ENCODE measurements at places on chromosomes 12 and 14. TPM values are rescaled to one million over a fixed set of nuclear protein-coding genes. Genes with fewer than 3 reads are reported as not detected.

Gene KCNH5
- total RNA-seq, result 0.97 TPM

Gene LRCOL1
- total RNA-seq, result not detected

DNA sequence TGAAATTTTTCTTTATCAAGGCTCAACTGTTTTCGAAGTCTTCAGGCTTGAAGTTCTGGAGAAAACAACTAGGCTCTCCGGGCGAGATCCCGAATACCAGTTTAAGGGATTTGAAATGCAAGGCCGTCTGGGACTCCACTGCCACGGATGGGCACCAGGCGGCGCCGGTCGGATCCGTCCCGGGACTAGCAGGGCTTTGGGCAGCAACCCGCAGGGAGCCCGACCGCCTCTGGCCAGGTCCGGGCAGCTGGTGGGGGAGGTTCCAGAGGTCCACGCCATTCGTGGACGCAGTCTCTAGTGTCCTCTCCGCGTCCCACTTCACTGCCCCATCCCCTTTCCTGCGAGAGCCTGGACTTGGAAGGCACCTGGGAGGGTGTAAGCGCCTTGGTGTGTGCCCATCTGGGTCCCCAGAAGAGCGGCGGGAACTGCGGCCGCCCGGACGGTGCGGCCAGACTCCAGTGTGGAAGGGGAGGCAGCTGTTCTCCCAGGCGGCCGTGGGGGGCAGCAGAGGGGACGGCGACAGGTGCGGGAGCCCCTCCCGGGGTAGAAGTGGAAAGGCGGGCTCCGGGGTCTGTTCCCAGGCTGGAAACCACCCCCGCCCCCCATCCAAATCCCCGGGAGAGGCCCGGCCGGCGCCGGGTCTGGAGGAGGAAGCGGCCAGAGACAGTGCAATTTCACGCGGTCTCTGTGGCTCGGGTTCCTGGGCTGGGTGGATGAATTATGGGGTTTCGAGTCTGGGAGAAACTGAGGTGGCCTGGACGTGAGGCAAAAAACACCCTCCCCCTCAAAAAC is 838 bp upstream of the ERBB3 start:
- peak; percentile 96 for DNase-seq

Gene P2RX7
- total RNA-seq, result 0.74 TPM

- DNase-seq, result no peak
These were observed 134.8 kb upstream of the FUT8 start for GRCh38 chr14:65277580-65278270.

- no peak for DNase-seq
These were observed at the start of gene RAB35 for GRCh38 chr12:120116441-120116791. Gene RAB35, minus strand, starts transcription at chr12:120116753. Its CDS starts 103 bp downstream, at chr12:120116650.

Gene ZNF664
- 89.2 TPM for total RNA-seq

- DNase-seq, result no peak
These were observed 5.5 kb downstream of the ASIC1 start for GRCh38 chr12:50062728-50063460.

GRCh38 chr12:78530100-78530765 is 334.3 kb upstream of the SYT1 start:
- peak; percentile 21 for DNase-seq

DNA sequence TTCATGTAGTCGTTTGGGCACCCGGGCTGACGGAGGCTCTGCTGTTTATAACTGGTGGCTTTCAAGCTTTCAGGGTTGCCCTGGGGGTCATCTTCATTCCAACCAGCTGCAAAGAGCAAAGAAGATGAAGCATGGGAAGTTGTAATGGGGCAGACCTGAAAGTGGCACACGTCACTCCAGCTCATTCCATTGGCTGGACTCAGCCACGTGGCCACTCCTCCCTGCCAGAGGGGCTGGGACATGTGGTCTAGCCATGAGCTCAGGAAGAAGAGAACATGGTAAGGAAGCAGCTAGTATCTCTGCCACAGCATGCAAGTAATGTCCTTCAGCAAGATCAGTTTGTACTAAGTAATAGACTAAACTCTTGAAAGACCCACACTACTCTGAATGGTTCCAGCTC is 51.7 kb upstream of the FERMT2 start:
- no peak for DNase-seq

DNA sequence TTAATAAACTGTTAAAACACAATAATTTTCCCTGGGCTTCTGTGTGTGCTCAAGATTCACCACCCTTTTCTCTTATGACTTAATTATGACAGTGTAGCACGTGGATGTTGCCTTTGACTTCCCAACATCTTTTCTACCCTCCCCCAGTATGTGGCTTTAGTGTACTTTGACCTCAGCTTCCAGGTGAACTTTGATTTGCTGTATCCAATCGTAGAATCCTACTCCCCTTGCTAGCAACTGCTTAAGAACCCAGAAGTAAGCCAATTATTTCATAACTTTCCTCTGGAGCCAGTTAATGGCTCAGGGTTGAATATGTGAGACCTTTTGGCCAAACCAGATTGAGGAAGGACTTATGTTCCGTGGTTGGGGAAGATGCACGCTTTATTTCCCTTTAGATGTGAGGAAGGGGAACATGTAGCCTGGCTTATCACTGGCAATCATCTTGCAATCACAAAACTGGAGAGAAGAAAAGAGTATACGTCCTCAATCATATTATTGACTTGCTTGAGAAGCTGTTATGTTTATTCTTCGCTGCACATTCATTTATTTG is 259.6 kb upstream of the ATP2B1 start:
- no peak for DNase-seq

- no peak for DNase-seq
These were observed 162.2 kb upstream of the TMTC1 start for GRCh38 chr12:29945904-29946303.

- DNase-seq, result no peak
These were observed 24.3 kb downstream of the MAPK1IP1L start for GRCh38 chr14:55075628-55076175.

DNA sequence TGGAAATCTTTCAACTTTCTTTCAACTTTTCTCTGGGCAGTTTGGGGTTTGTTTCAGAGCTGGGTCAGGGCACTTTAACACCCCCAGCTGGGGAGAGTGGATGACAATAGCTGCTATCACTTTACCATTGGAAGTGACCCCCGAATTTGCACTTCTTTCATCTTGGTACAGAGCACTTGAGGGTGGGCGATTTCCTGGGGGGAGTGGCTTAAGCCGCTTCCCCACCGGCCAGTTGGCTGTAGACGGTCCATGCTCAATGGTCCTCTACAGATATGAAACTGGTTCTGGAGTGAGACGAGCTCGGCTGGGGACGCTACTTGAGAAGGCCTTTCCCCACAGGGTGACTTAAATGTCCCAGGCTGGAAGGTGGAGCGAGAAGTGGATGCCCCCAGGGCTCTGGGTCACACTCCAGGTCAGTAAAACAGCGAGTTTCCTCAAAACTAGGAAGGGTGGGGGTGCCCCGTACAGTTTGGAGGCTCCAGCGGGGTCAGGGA is at the start of gene VRTN:
Gene VRTN (plus strand): TSS at position 231 of the 494 bp plus-strand sequence. CDS start 8,313 bp downstream, outside the sequence.
- DNase-seq, result no peak

Gene C12orf43
- total RNA-seq, result 15.2 TPM

DNA sequence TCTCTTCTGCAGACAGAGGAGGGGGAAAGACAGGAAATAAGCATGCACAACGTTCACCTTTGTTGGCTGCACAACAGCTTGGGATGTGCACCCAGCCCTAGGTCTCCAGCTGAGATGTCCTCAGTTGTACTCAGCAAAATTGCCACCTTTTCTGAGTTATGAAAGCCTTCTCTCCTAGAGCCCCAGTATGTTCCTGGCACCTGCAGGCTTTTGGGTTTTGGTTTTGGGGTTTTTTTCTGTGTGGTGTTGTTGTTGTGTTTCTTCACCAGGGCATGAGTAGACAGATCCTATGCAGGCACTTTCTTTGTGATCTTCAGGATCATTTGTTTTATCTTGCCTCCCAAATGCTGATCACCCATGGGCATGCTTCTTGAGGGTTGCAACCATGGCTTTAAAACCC is 463.4 kb downstream of the DPF3 start:
- DNase-seq, result no peak

Gene RPGRIP1
- 1.6 TPM for total RNA-seq

Gene SLC2A3
- 451 TPM for total RNA-seq

DNA sequence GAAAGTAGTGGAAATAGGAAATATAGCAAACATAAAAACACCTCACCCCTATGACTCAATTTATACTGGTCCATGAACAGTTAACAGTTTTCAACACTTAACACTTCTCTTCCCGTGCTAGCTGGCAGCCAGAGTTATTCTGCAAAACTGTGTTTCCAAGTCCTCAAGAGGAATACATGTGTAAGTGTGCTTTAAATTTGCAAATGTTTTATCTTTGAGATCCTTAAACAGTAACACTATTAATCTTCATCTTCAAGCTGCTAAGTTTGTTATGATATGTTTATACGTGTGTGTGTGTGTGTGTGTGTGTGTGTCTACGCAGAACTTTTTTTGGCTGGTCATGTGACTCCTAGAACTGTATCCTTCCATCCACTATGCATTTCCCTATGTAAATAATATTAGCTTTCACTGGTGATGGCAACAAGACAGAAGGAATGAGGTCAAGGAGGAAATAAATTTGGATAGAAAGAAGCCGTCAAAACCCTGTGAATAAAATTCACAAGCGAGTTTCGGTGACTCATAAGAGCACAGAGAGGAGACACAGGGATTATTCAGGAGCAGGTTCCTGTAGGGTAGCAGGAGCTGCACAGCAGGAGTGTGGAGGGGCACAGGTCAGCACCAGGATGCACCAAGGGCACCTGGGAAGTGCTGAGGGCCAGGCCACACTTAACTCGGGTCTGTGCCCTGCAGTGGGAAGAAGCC is 105.9 kb upstream of the ETV6 start:
- DNase-seq, result no peak

Gene FOXN4
- 0.35 TPM for total RNA-seq

Gene COL2A1
- total RNA-seq, result 24.6 TPM

DNA sequence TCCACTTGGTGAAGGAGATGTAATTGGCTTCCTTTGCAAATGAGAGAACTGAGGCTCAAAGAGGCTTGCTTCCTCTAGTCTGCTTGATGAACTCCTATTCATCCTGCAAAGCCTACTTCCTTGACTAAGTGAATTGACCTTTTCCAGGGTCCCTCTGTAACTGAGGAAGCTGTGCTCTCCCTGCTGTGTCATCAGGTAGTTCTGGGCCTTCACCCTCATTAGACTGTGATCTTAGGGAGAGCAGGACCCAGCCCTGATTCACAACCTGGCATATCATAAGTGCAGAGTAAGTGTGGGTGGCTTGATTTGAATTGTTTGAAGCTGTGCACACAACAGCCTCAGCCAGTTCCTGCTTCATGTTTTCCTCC is 16.3 kb downstream of the ASB2 start:
- no peak for DNase-seq

Gene CAPS2
- 7.4 TPM for total RNA-seq

Gene ABHD4
- total RNA-seq, result 38.8 TPM

DNA sequence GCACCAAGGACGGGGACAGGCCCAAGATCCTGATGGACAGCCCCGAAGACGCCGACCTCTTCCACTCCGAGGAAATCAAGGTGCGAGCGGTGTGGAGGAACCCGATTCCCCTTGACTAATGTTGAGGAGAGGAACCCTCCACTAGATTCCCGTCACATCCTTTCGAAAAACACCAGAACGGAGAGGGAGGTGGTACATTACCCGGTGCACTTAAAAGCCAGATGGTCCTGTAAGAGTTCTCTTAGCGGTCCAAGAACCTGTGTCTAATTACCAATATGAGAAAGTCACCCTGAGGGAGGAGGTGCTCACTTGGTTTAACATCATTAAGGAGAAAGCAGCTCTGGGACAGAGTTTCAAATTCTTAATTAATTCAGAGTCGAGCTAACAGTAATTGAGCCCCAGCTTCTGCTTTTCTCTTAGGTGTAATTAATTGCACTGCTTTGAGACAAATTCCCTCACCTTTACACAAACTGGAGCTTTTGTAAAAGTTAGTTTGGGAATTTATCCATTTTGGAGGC is 450 bp downstream of the PRKAB1 start:
- no peak for DNase-seq

- no peak for DNase-seq
These were observed 230.4 kb downstream of the TRHDE start for GRCh38 chr12:72502546-72502945.

DNA sequence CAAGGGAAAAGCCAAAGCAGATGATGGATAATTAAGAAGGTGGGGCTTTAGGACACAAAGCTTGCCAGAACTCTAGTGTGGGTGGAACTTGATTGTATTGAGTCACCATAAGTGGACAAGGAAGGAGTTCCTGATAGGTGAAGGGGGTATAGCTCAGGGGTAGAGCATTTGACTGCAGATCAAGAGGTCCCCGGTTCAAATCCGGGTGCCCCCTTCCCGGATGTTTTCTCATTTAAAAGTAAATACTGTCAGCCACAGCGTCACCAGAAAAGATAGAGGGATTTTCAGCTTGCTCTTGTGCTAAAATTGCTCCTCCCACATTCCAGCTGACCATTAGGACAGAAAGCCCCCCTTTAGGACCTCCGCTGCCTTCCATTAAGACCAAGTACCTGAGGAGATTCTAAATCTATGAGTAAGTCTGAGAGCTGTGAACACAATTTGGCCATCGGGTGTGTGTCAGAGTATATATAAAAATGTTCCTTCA is 36.6 kb downstream of the DCAF4 start:
- DNase-seq, result peak; percentile 79
